ENCODE measurements at places on chromosomes 7 and 10.

DNA sequence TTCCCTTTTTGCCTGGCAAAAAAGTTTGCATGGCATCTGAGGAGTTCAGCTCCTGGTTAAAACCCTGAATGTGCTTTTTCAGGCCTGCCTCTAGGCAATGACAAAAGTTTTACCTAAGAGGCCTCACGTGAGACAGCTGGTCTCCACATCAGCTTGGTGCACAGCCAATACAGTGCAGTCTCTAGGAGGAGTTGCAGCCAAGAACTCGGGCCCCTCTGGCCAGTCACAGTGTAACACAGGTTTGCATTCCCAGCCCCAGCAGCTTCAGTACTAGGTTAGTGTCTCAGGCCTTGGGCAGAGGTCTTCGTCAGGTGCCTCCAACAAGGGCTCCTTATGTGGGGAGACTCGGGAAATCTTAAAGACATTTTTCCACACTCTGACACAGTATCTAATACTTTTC is 771.7 kb downstream of the SORCS1 start:
- no peak for DNase-seq

GRCh38 chr10:24935504-24936292 is 16.7 kb downstream of the PRTFDC1 start:
- DNase-seq, result no peak

GRCh38 chr7:136136906-136137454 is 159.8 kb upstream of the MTPN start:
- DNase-seq, result no peak

- no peak for DNase-seq
These were observed 420.7 kb upstream of the NFE2L3 start for GRCh38 chr7:25731068-25731845.

DNA sequence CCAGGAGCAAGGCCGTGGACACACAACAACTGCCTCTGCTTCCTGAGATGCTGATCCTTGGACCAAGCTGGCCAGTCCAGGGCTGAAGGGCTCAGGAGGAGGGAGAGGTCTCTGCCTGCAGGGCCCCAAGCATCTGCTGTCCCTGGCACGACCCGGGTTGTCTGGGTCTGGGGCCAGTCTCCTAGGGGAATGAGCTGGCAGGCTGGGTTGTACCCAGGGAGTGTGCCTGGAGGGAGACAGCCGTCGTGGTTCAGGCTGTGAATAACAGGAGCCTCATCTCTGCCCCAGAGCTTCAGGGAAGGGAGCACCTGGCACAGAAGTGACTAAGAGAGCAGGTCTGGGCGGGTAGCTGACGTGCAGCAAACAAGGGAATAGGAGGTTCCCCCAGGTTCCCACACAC is 17.9 kb upstream of the SERPINE1 start:
- no peak for DNase-seq
